ENCODE measurements at places on chromosomes 7 and 10. TPM values are rescaled to one million over a fixed set of nuclear protein-coding genes. Genes with fewer than 3 reads are reported as not detected.

DNA sequence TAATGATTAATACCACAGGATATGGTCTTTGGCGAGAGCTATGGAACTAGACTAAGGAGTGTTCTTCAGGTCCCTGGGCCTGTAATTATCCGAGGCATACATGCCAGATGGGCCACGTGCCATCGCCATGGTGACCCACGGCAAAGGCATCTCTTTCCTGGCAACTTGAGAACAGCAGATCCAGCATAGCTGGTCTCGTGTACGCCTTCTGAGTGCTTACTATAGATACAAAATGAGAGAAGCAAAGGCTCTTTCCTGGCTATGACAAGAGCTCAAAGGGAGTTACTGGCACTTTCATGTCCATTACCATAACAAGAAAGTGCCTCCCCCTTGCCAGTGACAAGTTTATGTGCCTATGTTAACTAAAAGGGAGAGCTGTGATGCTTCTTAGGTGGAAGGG is 26.0 kb upstream of the GLI3 start:
- DNase-seq = no peak

NUTM2E gene
- 0.53 TPM for total RNA-seq

LRRC4 gene
- total RNA-seq = not detected

DNA sequence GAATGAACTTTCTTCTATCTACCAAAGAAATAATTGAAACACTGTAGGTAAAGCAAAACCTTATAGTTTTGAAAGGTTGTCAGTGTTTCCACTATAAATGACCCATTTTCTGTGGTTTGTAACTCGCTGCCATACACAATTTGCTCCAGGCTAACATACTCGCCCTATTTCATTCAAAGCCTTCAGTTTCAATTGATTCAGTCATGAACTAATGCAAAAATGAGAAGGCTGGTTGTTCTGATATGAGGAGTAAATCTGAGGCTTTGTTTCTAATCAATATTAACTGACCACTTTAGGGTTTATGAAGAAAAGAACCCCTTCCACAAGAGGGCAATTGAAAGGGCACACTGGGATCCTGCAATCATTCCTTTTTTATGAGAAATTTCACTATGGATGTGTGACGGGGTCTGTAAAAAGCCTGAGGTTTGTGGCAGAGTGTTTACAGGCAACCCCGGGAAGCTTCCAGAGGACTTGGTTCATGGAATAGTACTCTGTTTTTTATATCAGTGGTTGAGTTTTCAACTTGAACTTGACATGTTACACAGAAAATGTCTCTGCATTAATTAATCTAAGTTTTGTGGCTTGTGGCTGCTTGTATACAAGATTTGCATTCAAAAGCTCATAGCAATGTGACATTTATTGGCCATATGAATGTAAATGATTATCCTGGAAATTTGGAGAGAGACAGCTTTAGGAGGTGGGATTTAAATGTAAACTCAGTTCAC is 133.2 kb downstream of the NRP1 start:
- DNase-seq = no peak

DNA sequence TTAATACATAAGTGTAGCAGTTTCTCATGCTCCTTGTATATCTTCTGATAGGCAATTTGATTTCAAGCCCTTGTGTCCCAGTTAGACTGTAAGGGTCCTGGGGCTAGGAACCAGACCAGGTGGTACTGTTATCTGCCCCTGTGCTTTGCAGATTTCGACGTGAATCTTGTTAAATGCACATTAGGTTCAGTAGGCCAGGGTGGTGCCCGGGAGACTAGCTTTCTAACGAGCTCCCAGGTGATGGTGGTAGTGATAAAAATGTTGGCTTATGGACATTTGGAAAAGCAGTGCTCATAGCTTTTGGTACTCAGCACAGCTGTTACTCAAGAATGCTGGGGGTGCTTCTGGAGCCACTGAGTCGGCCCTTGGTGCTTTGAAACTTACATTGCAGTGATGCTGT is 64.2 kb downstream of the PRPF18 start:
- DNase-seq = no peak

DNA sequence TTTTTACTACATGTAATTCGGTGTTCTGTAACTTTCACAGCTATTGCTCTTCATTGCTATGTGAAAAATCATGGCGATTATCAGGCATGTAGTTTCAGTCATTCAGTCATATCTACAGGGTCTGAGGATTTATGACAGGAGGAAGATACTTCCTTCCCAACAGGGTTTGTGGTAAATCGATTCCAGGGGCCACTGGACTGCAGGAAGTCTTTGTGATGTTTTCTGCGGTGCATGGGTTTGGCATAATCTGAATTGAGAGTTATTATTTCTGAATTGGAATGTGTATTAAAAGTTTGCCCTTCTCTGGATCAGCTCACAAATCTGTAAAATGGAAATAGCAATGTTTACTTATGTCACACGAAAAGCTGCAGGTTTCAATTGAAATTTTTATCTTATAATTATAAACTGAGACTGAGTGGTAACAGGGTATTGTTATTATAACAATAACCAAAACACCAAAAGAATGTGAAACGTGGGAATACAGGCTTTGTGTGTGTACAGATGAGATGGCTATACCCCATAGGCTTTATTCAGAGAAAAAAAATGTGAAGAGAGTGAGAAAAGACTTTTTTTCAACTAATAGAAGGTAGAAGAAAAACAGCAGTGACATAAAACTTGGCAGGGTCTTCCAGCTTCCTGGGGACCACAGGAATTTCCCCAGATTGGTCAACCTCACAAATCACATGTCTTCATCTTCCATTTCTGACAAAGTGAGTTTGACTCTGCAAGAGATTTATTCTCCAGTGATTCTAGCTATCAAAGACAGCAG is 307.7 kb upstream of the NFE2L3 start:
- DNase-seq = no peak

DNA sequence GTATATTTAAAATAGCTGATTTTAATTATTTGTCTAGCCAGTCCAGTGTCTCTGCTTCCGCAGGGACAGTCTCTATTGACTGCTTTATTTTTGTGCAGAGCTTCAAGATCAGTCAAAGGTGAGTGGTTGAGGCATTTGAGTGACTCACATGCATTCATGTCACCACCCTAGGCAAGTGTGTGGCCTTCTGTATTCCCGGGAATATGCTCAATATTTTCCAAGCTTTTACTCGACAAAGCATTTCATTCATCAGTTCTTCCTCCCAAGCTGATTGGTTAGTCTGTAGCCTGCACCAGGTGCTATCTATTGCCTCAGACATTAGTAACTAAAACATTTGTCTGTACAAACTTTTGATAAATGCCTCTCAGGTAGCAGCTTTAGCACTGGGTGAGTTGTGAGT is 471.5 kb upstream of the NRG3 start:
- no peak for DNase-seq

DNA sequence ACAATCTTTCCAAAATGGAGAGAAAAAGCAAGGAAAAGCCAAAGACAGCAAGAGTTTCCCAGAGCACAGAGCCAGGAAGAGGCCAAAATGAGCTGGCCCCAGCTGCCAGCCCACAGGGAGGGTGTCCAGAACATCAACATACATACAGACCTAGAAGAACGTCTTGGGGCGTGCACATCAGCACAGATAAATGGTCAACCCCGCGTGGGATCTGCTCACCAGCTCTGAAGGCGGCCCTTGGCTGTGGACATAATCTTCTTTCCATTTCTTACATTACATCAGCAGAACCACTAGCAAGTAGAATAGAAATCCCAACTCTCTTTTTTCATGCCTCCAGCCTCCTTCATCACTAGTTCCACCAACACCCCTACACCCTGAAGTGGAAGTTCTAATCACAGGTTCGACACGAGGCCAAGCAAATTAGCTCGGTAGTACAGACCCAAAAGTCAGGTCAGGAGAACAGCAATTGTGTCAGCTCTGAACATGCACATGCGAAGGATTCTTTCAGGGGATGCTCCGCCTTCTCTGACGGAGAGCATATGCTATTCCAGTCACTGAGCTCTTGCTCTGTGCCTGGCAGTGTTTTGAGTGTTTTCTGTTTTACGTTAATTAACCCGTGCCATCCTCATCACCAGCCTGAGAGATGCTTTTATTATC is 16.4 kb downstream of the SH3PXD2A start:
- no peak for DNase-seq

GRCh38 chr10:8233832-8234259 is 179.4 kb downstream of the GATA3 start:
- no peak for DNase-seq

NANOS1 gene
- 0.64 TPM for total RNA-seq

NOS3 gene
- 4.6 TPM for total RNA-seq

GRCh38 chr7:135184254-135184841 is 13.8 kb upstream of the CYREN start:
- DNase-seq = no peak

DNA sequence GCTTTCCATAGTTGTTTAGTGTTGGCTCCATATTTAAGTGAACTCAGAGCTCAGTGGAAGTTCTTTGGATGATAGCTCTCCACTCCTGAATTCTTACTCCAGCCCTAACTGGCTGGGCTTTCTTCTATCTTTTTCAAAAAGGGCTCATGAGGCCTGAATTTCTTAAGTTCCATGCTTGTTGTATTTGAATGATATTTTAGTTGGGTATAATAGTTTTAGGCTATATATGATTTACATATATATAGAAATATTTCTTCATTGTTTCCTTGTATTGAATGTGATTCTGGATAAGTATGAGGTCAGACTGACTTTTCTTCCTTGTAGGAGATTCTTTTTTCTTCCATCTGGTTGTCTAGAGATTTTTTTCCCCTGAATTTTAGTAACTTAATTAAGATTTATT is 843.5 kb downstream of the LRMDA start:
- no peak for DNase-seq

LGI1 gene
- total RNA-seq = not detected

SGMS1 gene
- 28.8 TPM for total RNA-seq

DNA sequence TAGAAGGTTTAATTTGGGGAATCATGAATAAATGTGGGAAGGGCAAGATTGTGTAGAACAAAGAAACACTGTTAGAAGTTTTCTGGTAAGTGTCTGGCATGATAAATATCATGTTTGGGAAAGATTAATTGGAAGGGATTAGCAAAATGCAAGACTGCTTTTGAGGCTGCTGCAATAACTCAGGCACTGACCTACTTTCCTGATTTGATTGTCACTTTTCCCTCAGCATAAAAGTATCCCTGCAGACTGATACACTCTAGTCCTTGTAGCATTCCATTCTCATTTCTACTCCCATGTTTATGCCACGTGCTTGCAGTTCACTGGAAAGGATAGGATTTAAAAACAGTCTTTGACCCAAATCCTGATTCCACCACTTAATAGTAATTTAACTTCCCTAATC is 303.3 kb upstream of the SEMA3A start:
- DNase-seq = no peak

GRCh38 chr10:130220251-130221185 is 84.3 kb downstream of the GLRX3 start:
- DNase-seq = no peak

UPK3BL2 gene
- 46.0 TPM for total RNA-seq

DNA sequence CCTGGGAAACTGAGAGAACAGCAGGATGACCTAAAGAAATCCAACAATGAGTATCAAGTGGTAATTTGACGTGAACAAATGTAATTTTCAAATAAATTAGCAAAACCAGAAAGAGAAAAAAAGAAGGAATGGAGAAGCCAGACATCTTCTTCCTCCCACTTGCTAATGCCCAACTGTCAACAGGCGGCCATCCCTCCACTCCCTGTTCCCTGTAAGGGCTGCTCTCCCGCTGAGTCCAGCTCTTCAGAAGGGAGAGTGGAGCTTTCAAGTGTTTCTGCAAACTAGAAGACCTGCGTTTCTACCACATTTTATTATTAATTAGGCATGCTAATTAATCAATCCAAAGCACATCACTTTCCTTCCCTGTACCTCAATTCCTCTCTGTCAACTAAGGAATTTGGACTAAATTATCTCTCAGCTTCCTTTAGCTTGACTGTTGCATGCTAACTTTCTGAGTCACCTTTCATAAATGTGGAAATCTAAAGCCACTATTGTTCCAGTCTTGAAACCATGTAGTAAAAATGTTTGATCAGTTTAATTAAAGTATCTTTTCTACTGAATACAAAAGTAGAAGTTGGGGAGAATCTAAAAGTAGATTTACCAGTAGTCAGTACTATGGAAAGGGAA is 48.4 kb upstream of the CUL1 start:
- no peak for DNase-seq

LEP gene
- total RNA-seq = not detected

DNA sequence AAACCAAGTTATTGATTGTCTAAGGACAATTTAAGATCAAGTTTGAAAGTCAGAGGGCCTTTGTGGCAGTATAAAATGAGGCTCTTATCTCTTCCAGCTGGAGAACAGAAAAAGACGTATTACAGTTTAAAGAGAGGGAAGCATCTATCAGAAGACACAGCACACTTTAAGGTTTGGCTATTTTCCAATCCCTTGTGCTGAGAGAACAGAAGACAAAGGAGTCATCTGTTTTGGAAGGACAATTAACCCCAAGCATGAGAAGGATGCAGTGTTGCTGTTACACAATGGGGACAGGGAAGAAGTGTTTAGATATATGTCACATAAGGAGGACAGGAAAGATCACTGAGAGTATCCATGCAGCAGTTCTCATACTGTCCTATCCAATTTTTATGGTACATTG is 1224.2 kb upstream of the SORCS1 start:
- no peak for DNase-seq

- no peak for DNase-seq
Measured at GRCh38 chr10:128896116-128896795, 570.8 kb upstream of the MGMT start.

- DNase-seq = no peak
Measured at GRCh38 chr7:28052933-28053332, 127.7 kb downstream of the JAZF1 start.

Measured in CD4-positive, alpha-beta memory T cell (primary cell).